Stimulated activated CD8-positive, alpha-beta memory T cell treated with anti-CD3 and anti-CD28 coated beads, Interleukin-4, amount 100 ng/mL, for 48 hours (primary cell): ENCODE measurements at places on chromosomes 4 and X.

GRCh38 chr4:176303938-176304337, 15.8 kb upstream of the SPCS3 start:
- no peak for DNase-seq

- DNase-seq = no peak
These were observed 197.7 kb downstream of the SPATA18 start for GRCh38 chr4:52248820-52249219.

DNA sequence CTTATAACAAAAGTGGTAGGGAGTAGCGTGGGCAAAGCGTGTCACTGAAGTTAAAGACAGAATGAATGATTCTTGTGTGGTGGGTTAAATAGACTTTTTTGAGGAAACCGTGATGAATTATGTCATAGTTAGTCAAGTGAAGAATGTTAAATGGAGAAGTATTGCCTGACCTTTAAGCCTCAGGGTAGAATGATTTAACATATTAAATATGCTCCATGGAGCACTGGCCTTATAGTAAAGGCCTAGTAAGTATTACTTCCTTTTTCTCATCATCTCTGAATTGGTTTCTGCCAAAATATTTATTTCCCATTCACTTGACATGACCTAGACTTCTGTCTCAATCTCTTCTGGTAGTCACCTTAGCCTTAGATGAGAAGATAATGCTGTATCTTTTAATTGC, 23.7 kb downstream of the MAGEB1 start:
- DNase-seq = no peak

- no peak for DNase-seq
These were observed 35.0 kb upstream of the GLRA3 start for GRCh38 chr4:174864031-174864430.

GRCh38 chr4:72627723-72628122, 58.7 kb upstream of the ADAMTS3 start:
- DNase-seq = no peak

DNA sequence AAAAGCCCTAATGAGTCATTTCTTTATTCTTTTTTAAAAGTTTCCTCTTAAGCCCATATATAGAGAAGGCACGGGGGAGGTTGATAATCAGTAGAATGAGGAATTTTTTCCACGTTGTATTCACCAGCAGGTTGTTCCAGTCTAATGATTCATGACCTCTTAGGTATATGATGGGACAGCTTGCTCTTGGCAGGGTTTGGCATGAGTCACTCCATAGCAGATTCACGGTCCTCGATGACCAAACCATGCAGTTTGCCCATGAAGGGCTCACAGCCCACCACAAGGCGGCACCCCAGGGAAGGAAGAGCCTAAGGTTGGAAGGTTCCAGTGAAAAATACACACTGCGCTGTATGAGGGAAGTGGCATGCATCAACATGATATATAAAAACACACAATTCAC, 623.8 kb upstream of the DIPK2B start:
- DNase-seq = peak; percentile 69

- no peak for DNase-seq
These were observed 29.7 kb downstream of the NEK1 start for GRCh38 chr4:169582706-169583105.

- no peak for DNase-seq
These were observed 8.3 kb upstream of the SASH3 start for GRCh38 chrX:129771266-129771995.

DNA sequence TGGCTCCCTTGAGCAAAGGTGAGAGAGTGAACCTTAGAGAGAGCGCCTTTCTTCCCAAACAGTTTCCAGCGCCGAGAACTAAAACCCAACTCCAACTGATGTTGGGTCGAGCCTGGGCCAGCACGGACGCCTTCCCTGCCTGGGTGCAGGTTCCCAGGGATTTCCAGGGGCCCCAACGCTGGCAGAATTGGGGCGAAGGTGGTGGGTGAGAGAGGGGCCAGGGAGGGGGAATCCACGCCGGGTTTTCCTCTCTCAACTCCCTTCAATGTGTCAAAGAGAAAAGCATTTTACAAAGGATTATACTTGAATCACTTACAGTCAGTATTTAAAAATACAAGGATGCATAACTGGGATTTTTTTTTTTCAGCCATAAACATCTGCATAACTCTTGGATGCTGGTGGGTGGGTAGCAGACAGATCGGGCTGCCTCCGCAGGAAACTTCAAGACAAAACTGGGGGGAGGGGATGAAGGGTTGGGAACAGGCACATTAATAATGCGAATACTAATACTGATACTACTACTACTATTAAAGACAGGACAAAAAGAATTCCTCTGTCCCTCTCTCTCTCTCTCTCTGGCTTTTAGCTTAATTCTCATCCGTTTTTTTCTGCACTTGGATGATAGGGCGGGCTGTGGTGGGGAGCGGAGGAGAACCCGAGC, 1.3 kb upstream of the ARX start:
- DNase-seq = no peak

DNA sequence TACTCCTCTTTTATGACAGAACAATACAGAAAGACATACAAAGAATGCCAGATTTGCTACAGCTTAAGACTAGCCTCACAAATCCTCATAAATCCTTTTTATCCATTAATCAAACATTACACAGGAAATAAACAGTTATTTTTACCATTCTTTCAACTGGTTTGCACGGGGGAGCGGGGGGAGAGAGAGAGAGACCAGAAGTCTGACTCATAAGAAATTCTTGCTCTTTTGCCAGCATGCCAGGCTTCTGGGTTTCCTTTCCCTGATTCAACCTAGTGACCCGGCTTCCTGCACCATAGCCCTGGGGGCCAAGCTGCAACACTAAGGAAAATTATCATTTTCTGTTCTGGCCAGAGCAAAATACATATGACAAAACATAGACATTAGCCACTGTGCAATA, 6.8 kb upstream of the RRAGB start:
- DNase-seq = no peak

DNA sequence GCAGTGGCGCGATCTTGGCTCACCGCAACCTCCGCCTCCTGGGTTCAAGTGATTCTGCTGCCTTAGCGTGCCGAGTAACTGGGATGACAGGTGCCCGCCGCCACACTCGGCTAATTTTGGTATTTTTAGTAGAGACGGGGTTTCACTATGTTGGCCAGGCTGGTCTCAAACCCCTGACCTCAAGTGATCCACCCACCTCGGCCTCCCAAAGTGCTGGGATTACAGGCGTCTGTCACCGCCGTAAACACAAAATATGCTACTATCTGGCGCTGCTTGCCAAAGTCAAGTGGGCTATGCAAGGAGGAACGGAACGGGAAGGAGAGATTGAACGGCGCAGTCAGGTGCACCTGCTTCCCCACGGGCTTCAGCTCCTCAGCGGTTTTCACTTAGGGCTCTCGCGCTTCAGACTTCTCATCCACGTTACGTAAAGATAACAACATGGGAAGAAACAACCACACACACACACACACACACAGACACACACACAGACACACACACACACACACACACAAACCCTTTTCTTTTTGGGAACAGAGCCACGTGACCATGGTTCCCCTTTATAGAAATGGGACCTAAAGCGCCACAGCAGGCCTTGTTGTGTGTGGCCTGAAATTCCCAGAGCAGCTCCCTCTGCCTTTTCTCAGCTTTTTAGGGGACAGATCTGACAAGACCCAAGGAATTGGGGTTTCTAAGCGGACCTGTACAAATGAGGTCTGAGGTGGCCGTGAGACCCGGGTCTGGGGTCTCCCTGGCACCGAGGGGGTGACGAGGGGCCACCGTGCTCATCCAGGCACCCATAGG, 1.5 kb downstream of the P2RY8 start:
- peak; percentile 73 for DNase-seq

- no peak for DNase-seq
These were observed 90.1 kb downstream of the PALLD start for GRCh38 chr4:168586926-168587325.
